Activated CD8-positive, alpha-beta memory T cell treated with anti-CD3 and anti-CD28 coated beads for 4 hours (primary cell): ENCODE measurements at places on chromosomes 3 and 15.

DNA sequence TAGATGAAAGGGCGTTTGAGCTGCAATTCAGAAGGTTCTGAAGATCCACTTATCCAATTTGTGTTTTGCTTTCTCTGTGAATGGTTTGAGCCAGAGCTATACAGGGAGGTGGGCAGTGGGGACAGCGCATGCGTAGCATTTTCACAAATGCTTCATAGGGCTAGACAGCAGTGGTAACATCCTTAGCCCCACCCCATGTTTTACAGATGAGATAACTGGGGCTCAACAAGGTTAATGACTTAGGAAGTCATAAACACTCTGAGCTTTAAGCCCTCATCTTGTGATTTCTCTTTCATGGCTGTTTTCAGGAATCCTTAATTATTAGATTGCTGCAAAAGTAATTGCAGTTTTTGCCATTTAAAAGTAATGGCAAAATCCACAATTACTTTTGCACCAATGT, 408.7 kb downstream of the IL5RA start:
- DNase-seq, result no peak

- no peak for DNase-seq
These were observed 53.2 kb downstream of the OXNAD1 start for GRCh38 chr3:16318176-16318575.

DNA sequence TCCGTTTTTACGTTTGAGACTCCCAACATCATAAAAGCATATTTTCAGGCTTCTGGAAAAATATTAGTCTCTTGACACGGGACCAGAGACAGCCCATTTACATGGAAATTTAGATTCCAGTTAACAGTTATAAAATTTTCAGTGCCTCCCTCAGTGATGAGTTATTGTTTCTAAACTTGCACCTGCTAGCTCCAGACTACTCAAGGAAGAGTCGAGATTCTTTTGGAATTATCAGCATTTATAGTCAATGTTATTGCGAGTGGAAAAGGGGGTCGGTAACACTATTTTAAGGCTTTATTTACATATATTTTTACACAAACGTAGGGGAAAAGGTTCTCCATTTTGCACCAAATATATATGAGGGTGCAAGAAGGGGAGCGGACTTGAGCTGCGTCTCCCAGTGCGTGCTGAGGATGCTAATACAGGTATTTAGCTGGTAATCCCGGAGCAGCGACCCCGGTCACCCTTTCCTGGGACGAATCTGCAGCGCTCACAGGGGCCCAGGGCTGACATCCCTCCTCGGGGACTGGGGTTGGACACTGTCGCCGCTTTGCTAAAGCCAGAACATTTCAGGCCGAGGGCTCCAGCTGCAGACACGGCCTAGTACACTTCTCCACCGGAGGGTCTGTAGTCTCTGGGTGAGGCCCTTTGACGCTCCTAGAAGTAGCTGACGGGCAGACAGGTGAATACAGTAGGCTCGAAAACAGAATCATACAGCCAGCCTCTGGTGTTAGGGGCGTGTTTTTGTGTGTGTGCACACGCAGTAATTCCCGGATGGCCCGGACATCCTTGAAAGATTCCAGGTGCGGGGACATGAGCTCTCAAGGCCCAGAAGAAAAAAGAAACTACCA, 729 bp upstream of the ZBTB11 start:
- DNase-seq, result no peak

DNA sequence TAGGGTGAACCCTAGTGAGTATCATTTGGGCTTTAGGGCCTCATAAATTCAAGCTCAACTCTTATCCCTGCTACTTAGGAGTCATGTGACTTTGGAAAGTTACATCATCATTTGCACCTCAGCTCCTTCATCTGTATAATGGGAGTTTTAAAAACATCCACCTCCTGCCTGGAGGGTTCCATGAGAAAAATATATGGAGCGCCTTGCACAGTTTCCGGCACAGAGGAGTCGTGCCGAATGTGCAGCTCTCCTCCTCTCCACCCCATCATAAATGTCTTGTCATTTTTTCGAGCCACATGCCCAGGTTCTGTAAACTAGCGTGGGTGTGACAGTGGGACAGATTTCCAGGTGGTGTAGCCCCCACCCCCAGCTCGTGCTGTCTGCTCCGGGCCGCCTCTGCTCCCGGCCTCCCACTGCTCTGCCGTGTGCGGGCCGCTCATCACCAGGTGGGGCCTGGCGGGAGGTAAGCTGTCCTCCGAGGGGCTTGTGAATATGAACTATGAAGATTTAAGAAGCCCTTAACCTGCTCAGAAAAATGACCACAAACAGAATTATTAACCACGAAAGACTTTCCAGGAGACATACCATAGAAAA, 90.4 kb downstream of the TOP2B start:
- DNase-seq, result no peak

- DNase-seq, result no peak
These were observed 3.6 kb downstream of the OTOL1 start for GRCh38 chr3:161500068-161500796.

DNA sequence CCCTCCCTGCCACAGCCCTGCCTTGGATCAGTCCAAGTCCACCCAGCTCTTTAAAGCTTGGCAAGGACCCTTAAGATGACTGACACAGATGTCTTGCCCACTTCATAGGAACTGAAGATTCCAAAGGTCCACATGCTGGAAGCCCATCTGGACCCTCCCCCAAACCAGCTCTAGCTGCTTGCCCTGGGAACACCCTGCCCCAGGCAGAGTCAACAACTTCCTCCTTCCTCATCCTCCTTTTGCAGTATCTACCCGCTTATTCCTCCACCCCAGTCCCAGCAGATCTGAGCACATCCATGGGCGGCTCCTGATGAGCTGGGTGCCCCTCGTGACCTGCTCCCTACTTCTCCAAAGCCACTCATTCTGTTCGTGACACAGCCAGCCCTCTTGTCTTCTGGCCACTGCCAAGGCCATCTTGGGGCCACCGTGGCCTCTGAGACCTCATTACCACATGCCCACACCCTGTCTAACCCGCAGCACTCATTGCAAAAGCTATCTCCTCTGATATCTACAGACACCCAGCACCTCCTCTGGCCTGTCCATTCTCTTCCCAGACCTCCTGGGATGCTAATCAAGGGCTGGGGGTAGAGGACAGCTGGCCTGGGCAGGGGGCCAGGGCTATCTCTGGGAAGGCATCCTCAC, 2.0 kb upstream of the PFKFB4 start:
- no peak for DNase-seq

- no peak for DNase-seq
These were observed 4.4 kb downstream of the SH3BP5 start for GRCh38 chr3:15327941-15328340.

DNA sequence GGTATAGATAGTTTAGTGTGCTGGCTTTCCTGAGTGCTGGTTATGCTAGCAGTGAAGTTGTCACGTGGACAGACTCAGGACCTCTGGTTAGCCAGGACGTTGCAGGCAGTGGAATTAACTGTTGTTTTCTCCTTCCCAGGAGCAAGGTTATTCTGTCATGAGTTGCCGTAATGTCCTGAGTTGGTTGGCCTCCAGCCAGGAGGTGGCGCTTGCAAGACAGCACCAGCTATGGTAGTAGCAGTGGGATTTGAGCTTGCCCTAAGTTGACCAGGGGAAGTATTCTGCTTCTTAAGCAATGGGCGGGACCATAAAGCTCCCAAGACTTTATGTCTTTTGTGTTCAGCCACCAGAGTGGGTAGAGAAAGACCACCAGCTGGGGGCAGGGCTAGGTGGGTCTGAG, 240.7 kb upstream of the DNAJC19 start:
- DNase-seq, result no peak

DNA sequence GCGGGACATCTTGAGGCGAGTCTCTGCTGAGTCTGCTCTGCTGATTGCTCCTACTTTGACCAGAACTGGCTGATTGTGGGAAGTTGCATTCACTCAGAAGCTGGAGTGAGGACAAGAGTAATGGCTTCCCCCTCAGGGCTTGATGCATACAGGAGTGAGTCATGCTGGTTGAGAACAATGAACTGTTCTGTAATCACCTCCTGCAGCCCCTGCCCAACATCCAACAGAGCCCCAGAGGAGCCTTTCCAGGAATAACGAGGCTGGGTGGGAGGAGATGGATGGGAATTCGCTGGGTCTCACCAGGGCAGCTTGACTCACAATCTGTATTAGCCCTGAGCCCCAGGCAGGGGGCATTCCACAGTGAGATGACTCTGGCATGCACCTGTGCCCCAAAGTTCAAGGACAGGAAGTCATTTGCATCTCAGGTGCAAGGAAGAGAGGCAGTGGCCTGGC, 85.0 kb downstream of the RAB11A start:
- no peak for DNase-seq

- no peak for DNase-seq
These were observed 36.0 kb downstream of the PHLDB2 start for GRCh38 chr3:111895071-111895470.

DNA sequence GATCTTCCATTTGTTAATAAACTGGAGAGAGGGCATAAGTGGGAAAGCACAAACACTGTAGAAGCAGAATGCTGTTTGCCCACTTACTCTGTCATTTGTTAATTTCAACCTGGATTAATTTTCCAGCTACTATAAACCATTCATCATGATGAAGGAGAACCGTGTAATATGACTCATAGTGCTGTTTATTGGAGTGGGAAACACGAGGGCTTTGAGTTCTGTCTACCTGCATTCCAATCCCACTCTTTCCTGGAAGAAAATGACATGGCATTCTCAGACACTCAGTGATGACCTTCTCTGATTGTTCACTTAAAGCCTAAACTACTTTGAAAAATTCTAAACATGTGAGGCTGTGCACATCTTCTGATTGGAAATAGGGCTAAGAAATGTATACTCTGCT, 826.7 kb downstream of the AGBL1 start:
- no peak for DNase-seq

GRCh38 chr3:176950743-176951142, 246.5 kb downstream of the TBL1XR1 start:
- DNase-seq, result no peak

DNA sequence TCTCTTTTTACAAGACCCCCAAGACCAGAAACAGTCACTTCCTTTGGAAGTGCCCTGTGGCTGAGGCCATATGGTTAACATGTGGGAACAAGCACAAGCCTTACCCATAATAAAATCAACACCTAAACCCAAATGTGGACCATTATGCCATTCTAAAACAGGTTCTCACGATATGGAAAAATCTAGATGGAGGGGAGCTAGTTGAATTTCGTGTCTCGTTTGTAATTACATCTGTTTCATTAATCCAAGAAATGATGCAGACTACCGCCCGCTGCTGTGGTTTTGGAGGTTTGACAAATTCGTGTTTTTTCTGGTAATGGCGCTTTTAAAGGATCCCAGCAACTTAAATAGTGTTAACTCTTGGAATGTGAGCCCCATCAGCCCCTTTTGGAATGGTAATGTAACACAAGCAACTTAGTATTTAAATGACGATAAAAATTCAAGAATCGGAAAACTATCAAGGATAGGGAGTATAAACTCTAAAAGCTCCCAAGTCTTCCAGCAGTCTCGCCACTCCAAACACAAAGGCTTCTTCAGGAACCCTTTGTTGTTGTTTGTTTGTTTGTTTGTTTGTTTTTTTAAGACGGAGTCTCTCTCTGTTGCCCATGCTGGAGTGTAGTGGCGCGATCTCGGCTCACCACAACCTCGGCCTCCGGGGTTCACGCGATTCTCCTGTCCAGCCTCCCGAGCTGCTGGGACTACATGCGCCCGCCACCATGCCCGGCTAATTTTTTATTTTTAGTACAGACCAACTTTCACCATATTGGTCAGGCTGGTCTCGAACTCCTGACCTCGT, 1.1 kb downstream of the CNBP start:
- no peak for DNase-seq

DNA sequence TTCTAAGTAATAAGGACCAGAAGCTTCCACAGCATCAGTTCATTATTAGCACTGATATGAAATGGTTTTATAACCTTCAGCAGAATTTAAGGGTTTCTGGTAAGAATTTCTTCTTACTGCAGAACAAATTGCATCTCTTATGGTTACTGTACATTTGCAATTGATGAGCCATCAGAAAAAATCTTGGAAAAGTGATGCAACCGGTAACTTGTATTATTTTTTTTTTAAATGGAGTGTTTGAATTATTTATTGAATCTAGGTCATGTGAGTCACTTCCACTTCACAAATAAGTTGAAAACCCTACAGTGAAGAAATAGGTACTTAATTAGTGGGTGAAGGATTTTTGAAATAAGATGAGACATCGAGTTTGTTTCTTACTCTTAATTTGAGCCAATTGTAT, 786.0 kb downstream of the TUSC7 start:
- no peak for DNase-seq

- no peak for DNase-seq
These were observed 429 bp upstream of the C3orf80 start for GRCh38 chr3:160224811-160225175.

GRCh38 chr15:65095011-65095746, 18.6 kb downstream of the KBTBD13 start:
- DNase-seq, result no peak

GRCh38 chr3:121670676-121671075, 10.0 kb upstream of the HCLS1 start:
- DNase-seq, result no peak

GRCh38 chr3:56813653-56813960, 11.9 kb upstream of the ARHGEF3 start:
- DNase-seq, result no peak

DNA sequence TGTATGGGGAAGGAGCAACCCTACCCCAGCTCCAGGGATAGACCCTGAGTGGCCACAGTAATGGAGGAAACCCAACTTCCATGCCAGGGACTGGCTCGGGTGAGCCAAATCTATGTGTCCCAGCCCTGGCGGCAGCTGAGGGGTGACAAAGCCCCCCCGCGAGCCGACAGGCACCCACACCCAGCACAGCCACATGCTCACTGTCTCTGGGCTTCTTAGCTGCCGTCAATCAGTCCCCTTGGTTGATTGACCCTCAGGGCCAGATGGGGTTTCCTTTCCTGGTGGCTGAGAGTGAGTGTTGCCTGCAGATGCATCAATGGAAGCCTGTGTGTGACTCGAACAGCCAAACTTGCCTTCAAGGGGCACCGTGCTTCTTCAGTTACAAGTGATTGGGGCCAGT, 2.1 kb upstream of the OCA2 start:
- DNase-seq, result no peak

DNA sequence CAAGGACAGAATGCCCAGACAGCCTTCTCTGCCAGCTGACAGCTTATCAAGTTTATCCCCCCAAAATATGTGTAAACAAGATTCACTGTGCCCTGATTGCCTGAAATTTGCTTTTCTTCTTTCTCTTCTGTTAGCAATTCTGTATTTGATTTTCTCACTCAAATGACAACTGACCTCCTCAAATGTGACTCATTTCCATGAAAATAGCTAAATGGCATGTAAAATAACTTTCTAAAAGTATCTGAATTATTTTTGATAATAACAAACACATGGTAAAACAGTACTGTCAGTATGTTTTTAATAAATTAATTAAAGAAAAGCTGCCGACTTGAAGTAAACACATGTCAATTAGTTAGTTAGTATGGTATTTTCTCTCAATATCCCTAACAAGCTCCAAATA, 202.3 kb upstream of the STAC start:
- DNase-seq, result no peak

DNA sequence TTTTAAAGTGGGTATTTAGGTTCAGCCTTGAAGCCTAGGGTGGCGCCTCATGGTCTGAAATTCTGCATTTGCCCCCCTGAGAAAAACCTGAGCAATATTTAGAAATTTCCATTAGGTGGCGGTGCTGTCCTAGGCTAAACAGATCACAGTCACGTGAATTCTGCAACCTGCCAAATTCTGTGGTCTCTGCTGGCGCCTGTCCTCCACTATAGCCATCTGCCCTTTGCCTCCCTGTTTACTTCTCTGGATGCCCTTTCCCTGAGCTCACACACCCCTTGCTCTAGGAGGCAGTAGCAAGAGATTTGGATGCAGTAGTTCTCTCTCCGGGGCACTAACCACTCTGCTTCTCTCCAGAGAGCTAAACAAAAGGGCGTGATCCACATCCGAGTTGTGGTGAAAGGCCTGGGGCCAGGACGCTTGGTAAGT, 9.1 kb downstream of the MRPS11 start:
- no peak for DNase-seq
